ENCODE measurements at places on chromosomes 2 and 18. TPM values are rescaled to one million over a fixed set of nuclear protein-coding genes. Genes with fewer than 3 reads are reported as not detected.

The OTOS gene
- 0.19 TPM for polyA plus RNA-seq

The MDH1B gene
- 1.5 TPM for polyA plus RNA-seq

The MARCO gene
- polyA plus RNA-seq: not detected

The NEB gene
- polyA plus RNA-seq: 1.5 TPM

GRCh38 chr2:237733677-237734300, 64.8 kb upstream of the RBM44 start:
- no peak for DNase-seq

The TEX44 gene
- not detected for polyA plus RNA-seq

DNA sequence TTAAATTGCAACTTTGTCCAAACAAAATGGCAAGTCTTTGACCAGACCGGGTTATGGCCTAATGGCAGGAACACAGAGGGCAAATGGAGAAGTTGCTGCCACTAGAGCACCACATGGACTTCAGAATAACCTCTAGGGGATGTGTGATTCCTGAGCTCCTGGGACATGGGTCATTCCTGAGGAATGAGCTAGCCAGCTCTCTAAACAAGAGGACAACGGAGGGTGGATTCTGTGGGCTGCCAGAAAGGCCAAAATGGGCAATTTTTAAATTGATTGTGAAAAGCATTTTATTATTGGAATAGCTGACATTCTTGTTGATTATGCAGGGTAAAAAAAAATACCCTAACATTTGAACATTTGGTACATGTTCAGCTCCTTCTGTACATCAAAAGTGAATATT, 109.8 kb upstream of the FZD5 start:
- no peak for DNase-seq

DNA sequence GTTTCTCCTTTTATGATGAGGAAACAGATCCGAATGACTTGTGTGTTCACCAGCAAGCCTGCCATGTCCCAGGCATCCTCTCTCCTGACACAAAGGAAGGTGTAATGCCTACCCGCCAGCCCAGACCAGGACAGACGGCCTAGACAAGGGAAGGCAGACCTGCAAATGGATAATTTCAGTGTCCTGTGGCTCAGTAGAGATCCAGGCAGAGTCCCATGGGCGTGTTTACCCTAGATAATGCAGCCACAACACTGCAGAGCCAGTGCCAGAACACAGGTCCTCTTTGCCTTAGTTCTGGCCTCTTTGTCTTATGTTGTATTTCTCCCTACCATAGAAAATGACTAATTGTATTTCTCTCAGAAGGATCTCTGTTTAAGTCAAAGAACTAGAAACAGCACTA, 12.7 kb downstream of the TRAPPC12 start:
- DNase-seq: no peak

DNA sequence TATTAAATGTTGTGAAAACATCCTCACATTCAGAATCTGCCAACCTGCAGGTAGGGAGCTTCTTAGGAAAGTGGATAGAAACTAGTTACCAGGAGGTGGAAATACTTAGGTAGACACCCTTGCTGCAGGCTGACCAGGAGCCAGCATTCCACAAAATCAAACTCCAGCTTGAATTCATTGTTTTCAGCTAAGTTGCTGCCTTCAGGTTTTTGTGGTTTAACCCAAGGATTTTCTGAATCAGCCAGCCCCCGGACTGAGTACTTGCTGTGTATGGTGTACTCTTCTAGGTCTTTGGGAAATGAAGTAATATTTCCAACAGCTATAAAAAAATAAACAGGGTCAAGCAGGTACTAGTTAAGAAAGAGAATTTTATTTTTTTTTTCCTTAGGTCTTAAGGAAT, 192.1 kb upstream of the CHST9 start:
- no peak for DNase-seq

GRCh38 chr2:60226943-60227342, 326.5 kb downstream of the BCL11A start:
- DNase-seq: no peak

The DIPK1C gene
- not detected for polyA plus RNA-seq

The CLHC1 gene
- 2.6 TPM for polyA plus RNA-seq

The MC4R gene
- 0.11 TPM for polyA plus RNA-seq

The MEP1B gene
- polyA plus RNA-seq: not detected

DNA sequence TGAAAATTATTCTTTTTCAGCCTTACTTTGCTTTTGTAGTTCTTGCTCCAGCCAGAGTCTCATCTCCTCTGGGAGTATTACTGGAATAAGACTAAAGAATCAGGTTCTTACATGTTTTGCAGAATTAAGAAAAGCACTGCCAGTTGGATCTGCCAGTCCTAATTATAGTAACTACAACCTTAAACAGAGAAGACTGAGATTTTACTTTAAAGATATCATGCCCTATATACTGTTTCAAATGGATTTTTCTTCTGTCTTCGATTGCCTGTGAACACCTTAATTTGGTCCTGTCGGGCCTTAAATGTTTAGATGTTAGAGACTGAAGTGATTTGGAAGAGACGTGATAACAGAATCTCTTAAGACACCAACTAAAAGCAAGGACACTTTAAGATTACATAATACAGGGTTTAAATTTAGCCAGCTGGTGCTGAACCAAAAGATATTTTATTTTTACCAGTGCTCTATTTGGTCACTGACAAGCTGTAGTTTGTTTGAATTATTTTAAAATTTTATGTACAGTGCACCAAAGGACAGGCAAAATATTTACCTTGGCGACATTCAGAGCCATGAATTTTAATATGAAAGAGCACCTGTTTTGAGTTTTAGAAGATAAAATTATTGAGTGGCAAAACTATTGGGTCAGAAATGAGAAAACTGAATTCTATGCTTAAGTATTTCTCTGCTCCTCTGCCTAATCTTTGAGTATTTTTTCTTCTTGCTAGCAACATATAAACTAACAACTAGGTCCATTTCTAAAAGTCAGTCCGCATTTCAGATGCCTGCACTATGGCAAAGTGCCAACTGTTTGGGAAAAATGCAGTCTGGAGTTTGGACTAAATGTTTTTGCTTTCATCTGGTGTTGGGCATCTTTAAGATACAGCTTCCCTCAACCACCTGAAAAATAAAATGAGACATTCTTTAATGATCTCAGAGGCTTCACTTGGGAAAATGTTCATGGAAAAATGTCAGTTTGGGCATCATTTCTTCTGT, 300.0 kb downstream of the XIRP2 start:
- DNase-seq: no peak

DNA sequence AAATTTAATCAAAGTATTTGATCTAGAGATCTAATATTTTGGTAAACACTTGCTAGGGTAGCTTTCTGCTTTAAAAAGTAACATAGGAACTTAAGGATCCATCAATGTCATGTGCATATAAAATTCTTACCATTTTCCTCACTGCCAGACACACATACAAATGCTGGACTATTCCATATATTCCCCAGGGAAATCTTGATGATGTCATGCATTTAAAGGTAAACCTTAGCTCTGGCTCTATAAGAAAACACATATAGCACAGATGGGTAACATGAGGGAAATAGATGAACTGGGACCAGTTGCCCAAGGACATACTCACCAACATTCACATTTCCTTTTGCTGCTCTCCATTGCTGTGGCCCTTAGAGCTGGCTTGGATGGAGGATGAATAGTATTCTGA, 79.1 kb upstream of the FMNL2 start:
- no peak for DNase-seq

The GPR35 gene
- polyA plus RNA-seq: 0.67 TPM

The FZD7 gene
- 176 TPM for polyA plus RNA-seq

The STPG4 gene
- not detected for polyA plus RNA-seq

The FAM237A gene
- polyA plus RNA-seq: not detected

DNA sequence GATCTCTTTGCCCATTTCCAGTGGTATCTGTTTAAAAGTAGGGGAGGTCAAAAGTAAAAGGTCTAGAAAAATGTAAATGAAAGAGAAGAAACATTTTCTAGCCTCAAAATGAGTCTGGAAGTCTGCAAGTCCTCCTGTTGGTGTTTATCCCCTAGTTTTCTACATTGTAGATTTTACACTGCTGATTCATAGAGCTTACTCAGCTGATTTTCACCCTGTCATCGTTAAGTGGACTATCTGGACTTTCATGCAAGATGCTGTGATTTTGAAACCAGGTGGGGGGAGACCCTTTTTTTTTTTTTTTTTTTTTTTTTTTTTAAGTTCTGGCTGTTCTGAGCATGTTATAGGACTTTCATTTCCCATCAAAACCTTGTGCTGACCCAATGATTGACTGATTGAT, 10.3 kb downstream of the HOXD3 start:
- no peak for DNase-seq

The ITPRID2 gene
- 1.9 TPM for polyA plus RNA-seq

DNA sequence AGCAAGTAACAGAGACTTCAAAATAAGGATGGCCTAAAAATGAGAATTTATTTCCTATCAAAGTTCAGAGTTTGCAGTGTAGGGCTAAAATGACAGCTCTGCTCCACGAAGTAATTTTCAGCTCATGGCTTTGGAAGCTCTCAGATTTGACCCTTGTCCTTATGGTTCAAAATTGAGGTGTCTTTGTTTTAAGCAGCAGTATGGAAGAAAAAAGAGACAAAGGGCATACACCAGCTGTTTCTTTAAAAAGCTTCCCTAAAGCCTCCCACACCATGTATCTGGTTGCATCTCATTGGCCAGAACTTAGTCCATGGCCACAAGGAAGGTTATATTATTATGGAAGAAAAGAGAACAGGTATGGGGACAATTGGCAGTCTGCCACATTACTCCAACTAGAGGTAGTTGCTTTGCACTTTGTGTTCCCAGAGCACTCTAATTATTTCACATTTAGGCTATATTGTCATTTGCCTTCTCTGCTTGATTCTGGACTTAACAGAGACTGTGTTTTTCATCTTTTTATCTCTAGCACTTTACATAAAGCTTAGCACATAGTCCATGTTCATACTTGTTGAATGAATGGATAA, 180.4 kb downstream of the MCFD2 start:
- no peak for DNase-seq

- no peak for DNase-seq
Observed at GRCh38 chr18:31030574-31031278, 11.8 kb downstream of the DSC3 start.

DNA sequence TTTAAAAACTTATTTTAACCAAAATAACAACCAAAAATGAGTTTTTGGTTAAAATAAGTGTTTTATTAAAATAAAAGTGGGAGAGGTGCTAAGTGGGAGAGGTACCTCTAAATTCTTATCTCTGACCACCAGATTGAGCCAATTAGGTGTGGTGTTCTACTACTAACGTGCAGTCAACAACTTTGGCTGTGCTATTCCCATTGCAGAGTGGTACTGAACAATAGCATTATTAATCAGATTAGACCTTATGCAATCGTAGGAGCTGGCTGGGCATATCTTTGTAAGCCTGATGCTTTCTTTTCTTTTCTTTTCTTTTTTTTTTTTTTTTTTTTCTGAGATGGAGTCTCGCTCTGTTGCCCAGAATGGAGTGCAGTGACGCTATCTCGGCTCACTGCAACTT, 38.9 kb downstream of the RAB27B start:
- DNase-seq: no peak

The LHCGR gene
- polyA plus RNA-seq: 0.19 TPM

The GCFC2 gene
- polyA plus RNA-seq: 5.6 TPM

DNA sequence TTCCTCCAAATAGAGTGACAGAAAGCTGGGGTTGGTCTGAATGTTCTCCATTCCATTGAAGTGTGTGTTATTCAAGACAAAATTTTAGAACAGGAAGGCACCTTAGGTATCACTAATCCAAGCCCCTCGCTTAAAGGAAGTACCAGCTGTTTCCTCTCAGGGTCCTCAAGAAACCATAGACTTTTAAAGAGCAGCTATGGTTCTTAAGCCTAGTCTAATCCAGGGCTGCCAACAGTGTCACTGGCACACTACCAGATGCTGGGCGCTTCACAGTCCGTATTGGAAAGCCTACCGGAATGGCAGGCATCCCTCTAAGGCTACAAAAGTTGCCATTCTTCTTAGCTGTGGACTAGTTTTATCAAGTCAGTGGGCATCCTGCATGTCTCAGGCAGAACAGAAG, 1.9 kb downstream of the NEMP2 start:
- no peak for DNase-seq

DNA sequence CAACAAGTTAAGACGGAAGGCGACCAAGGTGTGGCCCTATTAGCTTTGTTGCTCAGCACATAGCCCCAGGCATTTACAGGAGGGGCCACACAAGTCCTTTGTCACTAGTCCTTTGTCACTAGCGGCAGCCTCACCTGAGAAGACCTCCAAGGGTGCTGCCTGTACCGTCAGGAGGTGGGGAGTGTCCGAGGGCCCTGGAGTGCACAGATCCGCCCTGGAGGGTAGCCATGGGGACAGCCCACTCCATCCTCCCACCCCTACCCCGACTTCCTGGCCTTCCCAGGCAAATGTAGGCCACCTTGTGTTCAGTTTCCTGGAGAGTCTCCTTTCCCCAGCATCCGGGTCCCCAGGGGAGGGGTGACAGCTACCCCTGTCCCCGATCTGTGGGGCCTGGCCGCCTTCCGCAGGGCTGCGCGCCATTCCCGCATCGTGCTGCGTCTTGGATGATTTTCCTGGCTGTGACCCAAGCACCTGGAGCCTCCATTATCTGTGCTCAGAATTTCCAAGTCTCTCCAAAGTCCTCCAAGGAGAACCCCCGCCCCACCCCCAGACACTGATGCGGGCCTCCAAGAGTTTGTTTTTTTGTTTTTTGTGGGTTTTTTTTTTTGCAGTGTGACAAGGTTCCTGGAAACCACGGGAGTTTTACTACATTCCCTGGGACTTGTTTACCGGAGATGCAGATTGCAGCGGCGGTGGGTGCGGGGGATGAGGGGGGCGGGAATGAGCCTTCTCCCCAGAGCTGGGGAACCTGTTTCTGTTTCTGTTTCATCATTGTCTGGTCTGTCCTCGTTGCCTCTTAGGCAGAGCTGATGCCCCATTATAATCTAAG, 28.6 kb downstream of the TEX44 start:
- peak; percentile 77 for DNase-seq

The ACMSD gene
- polyA plus RNA-seq: not detected

DNA sequence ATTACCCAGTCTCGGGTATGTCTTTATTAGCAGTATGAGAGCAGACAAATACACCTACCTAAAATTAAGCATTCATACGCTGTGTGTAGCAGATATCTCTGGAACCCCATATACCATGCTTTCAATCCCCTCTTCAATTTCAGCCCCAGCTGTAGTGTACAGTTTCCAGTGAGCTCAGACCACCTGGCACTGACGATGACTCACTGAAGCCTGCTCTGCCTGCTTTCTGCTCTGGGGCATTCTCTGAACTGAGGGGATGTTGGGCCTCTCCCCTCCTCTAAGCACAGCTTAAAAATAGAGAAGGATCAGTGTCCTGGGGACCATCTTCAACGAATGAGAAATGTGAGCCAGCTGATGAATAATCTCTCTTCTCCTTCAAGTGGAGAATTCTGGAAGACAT, 8.7 kb upstream of the CCL20 start:
- no peak for DNase-seq

The CFC1 gene
- polyA plus RNA-seq: 0.14 TPM

The RAD51AP2 gene
- 0.02 TPM for polyA plus RNA-seq

The ABCB11 gene
- polyA plus RNA-seq: not detected

GRCh38 chr2:84674099-84674498, 157.8 kb downstream of the DNAH6 start:
- no peak for DNase-seq

The TMEM247 gene
- polyA plus RNA-seq: not detected

DNA sequence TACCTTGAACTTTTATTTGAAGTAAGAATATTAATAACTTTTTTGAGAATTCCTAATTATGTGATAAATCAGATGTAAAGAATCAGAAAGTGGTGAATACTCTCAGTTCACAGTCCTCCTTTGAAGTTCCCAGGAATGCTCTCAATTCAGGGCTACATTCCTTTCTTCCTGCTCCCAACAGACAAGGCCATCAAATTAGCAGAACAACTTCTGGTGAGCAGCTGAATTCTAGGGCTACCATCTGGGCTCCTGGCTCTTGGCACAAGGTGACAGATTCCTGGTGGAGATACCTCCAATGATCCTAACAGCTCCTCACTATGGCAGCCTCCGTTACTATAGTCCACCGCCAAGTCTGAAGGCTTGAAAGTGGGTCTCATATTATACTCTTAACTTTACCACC, 37.8 kb upstream of the OLA1 start:
- no peak for DNase-seq

Measured in H1 (cell line).